ENCODE measurements at places on chromosomes 1 and 21.

GRCh38 chr1:183277821-183278738 is 92.0 kb downstream of the LAMC2 start:
- DNase-seq = no peak

GRCh38 chr1:199859491-199859933 is 168.0 kb upstream of the NR5A2 start:
- DNase-seq = no peak

GRCh38 chr1:21518774-21519455 is 9.7 kb downstream of the ALPL start:
- no peak for DNase-seq

GRCh38 chr1:32725615-32725982 is 23.0 kb upstream of the SYNC start:
- DNase-seq = no peak

DNA sequence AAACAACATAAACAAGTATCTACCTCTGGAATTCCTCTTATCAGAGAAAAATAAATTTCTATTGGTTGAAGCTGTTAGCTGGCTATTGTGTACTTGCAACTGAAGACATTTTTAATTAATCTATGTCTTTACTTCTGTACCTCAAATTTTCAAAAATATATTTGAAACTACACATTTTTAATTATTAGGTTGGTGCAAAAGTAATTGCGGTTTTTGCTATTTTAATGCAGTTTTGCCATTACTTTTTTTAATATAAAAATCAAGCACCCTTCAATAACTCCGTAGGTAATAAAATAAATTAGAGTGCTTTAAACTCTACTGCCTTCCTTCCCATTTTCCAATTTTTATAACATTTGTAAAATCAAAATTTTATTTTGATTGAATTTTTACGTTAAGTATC is 262.1 kb upstream of the DUSP10 start:
- DNase-seq = no peak

- DNase-seq = no peak
Observed at GRCh38 chr1:160354388-160354985, 11.3 kb downstream of the NCSTN start.

GRCh38 chr1:46725736-46726108 is 6.8 kb upstream of the EFCAB14 start:
- DNase-seq = no peak

DNA sequence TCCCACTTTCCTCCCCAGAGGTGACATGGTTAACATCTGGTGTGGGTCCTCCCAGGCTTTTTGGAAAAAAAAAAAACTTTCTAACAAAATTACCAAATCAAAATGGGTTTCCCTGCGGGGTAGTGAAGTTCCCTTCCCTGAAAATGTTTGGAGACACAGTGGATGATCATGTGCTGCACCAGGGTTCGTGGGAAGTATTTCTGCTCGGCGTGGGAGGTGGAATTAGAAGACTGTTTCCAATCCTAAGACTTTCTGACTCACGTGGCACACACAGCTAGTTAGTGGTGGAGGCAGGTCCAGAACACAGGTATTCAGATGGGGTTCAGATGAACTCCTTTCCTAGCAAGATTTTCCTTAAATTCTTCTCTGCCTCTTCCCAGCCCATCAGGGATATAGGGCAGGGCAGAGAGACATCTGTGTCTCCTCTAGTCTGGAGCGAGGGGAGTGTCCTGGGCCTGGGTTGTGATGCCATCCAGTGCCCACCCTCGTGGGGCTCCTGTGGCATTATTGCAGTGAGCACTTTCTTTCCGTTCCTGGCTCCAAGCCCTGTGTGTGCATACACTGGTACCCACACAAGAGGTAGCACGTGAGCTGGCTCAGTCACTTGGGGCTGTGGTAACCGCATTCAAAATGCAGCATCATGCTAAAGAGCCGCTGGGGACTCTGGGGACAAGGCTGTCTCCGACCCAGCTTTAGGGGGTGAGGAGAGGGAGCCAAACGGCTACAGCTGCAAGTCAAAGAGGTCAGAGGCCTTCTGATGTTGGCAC is 27.5 kb downstream of the KCNC4 start:
- no peak for DNase-seq
